ENCODE measurements at places on chromosomes 4 and X.

DNA sequence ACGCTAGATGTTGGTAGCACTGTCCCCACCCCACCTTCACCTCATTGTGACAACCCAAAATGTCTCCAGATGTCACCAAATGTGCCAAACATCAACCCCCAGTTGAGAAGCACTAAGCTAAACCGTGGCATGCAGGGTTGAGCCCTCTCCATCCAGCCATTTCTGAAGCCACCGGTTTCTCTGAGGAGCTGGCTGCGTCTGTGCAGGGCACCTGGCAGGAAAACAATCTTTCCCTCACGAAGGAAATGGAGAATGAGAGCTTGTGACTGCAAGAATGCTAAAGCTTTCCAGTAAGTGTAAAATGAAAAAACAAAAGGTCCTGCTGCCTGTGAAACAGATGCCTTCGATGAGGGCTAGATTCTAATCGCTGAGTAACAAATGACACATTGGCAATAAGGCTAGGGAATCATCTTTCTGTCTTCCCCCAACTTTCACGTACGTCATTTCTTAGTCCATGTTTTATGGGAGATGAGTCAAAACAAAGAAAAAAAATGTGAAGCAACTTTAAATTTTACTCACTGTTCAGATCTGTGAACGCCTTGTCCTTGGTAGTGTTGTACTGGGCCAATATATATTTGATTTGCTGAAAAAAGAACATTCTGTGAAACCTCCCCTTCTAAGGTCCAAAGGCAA lies 59.9 kb downstream of the PROM1 start:
- no peak for DNase-seq

DNA sequence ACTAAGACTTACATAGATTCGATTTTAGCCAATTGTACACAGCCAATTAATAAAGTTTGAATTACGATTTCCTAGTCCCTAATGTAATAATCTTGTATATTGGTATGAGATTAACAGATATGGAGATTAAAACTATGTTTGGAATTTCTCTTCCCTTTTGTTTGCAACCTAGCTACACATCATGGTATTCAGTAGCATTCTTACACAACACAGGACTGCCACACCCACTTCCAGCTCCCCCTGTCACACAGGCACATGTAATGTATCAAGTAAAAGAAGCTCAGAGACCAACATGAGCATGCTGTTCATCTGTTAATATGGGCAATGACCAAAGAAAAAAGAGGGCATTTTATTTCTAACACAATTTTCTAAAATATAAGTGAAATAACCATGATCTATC lies 12.8 kb downstream of the SLC6A14 start:
- no peak for DNase-seq

- DNase-seq: no peak
Observed at GRCh38 chrX:52988985-52989917, 30.9 kb upstream of the FAM156A start.

DNA sequence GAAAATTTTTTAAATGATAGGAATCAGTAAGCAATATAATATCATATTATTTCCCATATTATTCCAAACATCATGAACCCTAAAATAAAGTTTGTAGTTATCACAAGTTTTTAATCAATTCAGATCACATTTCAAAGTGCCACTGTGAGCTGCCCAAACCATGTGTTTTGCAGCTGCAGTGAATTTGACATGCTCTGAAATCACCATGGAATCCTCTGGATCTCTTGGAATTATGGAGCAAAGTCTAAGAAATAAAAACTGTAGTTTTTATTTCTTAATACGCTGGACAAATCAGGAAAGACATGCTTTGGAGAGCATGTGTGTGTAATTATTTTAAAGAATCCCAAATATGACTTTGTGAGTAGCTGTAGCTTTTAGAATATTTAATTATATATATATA lies 262.7 kb downstream of the ANKRD50 start:
- no peak for DNase-seq

DNA sequence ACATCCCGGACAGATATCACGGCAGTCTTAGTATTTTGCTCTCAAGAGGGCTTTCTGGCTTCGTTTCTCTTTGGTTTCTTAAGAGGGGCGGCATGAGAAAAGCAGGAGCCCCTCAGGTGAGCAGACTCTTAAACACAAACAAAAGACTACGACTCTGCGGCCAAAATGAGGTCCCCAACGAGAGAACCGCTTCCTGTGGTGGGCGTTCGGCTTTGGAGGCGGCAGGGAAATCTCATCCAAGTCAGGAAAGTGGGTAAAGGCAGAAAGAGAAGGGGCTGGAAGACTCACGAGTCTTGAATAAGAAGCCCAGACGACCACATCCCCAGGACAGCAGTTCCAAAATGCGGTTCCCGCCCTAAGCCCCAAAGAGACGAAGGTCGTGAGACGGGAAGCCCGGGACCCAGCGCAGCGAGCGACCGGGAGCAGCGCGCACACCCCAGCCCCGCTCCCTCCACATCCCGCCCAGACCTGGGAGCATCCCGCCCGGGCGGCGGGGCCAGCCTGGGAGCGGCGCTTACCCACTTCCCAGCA lies 409 bp downstream of the UGDH start:
- DNase-seq: no peak

DNA sequence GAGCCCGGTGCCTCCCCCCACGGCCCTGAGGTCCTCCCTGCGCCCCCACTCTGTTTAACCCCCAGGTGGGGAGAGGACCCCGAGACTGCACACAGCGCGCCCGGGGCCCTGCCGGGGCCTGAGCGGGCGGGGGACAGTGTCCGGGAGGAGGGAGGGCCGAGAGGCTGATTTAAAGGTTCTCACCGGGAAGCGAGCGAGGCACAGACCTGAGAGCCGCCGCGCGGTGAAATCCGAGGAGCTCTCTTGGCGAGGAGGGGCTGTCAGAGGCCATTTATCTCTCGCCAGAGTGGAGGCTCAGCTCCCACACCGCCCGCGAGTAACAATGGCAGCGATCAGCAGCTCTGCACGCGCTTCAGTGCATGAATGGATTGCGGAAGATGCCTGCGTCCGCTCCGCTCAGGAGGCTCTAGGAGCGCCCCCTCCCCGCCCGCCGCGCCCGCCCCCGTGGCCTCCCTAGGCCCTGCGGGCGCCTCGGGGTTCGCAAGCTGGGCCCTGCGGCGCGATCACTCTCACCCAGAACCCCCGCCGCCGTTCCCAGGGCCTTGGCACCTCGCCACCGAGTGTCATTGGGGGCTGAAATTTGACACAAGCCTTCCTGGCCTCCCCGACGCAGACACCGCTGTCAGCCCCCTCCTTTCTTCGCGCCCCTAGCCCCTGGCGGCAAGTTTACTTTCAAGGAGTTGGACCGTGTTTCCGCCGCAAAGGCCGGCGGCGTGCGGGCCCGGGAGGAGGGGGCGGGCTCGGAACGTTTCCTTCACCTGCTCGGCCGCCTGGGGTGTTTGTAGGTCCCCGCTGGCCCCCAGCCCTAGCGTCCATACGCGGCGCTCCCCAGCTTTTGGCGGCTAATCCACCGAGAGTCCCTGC lies 48.7 kb upstream of the BCOR start:
- DNase-seq: no peak

- DNase-seq: no peak
Observed at GRCh38 chr4:9877123-9877522, 95.7 kb downstream of the DRD5 start.

- DNase-seq: no peak
Observed at GRCh38 chr4:177131736-177132135, 177.9 kb upstream of the NEIL3 start.

GRCh38 chr4:78409612-78410202 lies 141.9 kb upstream of the ANXA3 start:
- DNase-seq: no peak

DNA sequence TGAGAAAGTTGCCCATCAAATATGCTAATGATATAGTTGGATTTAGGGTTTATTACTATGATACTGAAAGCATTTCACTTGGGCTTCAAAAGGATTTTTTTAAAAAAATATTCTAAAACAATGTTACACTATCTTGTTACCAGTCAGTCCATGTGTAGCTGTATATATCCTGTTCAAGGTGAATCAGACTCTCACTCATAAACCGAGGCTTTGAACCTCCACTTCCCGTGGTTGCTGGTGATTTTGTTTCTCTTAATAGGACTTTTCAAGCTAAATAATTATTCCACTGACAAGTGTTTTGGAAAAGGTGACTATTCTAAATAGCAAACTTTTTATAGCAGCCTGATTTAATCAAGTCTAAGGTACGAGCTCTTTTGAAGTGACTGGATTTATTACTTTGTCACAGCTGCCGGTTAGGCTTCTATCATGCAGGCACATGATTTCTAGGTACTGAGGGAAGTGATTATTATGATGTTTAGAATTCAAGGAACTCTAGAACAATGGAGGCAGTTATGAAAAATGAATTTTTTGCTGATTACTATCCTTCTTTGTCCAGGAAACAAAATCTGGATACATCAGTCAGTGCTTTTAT lies 287.7 kb downstream of the KCTD8 start:
- no peak for DNase-seq

DNA sequence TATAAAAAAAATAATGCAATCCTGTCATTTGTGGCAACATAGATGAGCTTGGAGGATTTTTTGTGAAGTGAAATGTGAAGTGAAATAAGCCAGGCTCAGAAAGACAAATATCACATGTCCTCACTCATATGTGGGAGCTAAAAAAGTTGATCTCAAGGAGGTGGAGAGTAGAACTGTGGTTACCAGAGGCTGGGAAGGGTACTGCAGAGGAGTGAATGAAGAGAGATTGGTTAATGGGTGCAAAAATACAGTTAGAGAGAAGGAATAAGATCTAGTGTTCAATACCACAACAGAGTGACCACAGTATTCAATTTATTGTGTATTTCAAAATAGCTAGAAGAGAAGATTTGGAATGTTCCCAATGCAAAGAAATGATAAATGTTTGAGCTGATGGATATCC lies 13.4 kb upstream of the ZCCHC18 start:
- no peak for DNase-seq

GRCh38 chrX:24657671-24658386 lies 10.7 kb upstream of the PCYT1B start:
- no peak for DNase-seq

All from 8988T (cell line).